SK-N-SH (cell line): ENCODE measurements at places on chromosomes 13 and 19. TPM values are rescaled to one million over a fixed set of nuclear protein-coding genes. Genes with fewer than 3 reads are reported as not detected.

The ZMYM2 gene
- 11.5 and 15.8 TPM in 2 replicates for polyA plus RNA-seq

The CLEC11A gene
- 4.4 and 5.1 TPM in 2 replicates for polyA plus RNA-seq

The FUT2 gene
- polyA plus RNA-seq, result not detected in 2 replicates

The CACNA1A gene
- polyA plus RNA-seq, result 1.3 TPM in 2 replicates

The RAB20 gene
- 4.9 and 5.2 TPM in 2 replicates for polyA plus RNA-seq

The KLK2 gene
- 0.15 and 0.44 TPM in 2 replicates for polyA plus RNA-seq

The DDX39A gene
- 78.0 and 88.8 TPM in 2 replicates for polyA plus RNA-seq

The CEACAM7 gene
- polyA plus RNA-seq, result not detected in 2 replicates

The DLL3 gene
- 4.7 and 4.8 TPM in 2 replicates for polyA plus RNA-seq

The FAM83E gene
- polyA plus RNA-seq, result 0.44 TPM in 1 of 2 replicates, not detected in the other

The ONECUT3 gene
- not detected in 2 replicates for polyA plus RNA-seq

The ATP4A gene
- not detected in 2 replicates for polyA plus RNA-seq

The OR7C1 gene
- polyA plus RNA-seq, result not detected in 2 replicates

The ZNF208 gene
- polyA plus RNA-seq, result not detected in 2 replicates

The PTH2 gene
- not detected in 2 replicates for polyA plus RNA-seq

The PROSER1 gene
- 14.7 and 14.8 TPM in 2 replicates for polyA plus RNA-seq

The SLC27A1 gene
- 15.0 and 16.8 TPM in 2 replicates for polyA plus RNA-seq

The TEX26 gene
- not detected in 2 replicates for polyA plus RNA-seq

The IL4I1 gene
- 0.35 and 0.50 TPM in 2 replicates for polyA plus RNA-seq
